ENCODE measurements at places on chromosomes 16 and 17.

DNA sequence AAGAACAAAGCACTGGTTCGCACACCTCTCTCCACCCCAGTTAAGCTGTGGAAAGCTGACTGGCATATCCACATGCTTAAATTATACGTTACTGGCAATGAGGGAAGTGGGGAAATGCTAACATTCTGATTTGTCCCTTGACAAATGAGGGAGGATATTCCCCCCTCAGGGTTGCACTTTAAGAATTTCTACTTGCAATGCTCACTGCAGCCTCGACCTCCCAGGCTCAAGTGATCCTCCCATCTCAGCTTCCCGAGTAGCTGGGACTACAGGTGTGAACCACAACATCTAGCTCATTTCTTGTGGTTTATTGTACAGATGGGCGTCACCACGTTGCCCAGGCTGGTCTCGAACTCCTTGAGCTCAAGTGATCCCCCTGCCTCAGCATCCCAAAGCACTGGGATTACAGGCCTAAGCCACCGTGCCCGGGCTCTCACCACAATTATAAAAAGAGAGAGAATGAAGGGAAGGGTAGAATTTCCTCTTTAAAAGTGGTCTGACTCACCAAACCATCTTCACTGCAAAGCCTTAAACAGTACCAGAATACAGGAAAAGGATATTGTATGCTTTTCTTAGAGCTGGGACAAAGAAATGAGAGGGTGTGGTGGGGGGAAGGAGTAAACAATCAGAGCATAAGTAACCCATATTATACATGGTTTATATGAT is 38.9 kb downstream of the KANSL1 start:
- no peak for DNase-seq

- DNase-seq: no peak
Observed at GRCh38 chr16:66717776-66718175, 21.2 kb upstream of the CMTM4 start.

DNA sequence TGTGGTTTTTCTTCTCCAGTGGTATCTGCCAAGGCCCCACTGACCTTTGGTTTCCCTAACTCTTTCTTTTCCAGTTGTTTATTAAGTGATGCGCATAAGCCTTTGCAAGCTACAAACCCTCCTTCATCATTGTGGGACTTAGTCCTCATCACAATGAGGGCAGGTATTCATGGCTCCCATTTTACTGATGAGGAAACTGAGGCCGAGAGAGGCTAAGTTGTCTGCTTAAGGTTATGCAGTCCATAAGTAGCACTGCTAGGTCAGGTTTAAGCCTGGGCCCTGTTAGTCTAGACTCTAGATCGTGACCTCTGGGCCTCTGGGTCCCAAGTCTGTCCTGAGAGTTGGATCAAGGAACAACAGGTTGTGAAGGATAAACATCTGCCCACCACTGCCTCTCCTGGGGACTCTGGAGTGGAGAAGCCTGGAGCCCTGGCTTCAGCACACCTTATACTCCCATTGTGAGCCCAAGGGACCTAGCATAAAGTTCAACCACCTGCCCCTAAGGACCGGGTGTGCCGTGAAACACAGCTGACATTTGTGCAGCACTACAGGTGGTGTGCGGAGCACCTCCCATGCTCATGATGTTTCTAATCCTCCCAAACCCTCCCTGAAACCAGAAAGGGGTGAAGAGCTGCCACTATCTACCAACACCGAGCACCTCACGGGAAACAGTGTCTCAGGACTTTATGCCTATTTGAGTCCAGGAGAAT is 5.2 kb upstream of the KCNH6 start:
- no peak for DNase-seq

GRCh38 chr17:18230288-18231141 is 5.1 kb downstream of the LLGL1 start:
- no peak for DNase-seq

GRCh38 chr17:3007651-3008121 is 55.7 kb downstream of the OR1D5 start:
- no peak for DNase-seq

- no peak for DNase-seq
Observed at GRCh38 chr17:80358861-80359260, 56.1 kb upstream of the ENDOV start.

DNA sequence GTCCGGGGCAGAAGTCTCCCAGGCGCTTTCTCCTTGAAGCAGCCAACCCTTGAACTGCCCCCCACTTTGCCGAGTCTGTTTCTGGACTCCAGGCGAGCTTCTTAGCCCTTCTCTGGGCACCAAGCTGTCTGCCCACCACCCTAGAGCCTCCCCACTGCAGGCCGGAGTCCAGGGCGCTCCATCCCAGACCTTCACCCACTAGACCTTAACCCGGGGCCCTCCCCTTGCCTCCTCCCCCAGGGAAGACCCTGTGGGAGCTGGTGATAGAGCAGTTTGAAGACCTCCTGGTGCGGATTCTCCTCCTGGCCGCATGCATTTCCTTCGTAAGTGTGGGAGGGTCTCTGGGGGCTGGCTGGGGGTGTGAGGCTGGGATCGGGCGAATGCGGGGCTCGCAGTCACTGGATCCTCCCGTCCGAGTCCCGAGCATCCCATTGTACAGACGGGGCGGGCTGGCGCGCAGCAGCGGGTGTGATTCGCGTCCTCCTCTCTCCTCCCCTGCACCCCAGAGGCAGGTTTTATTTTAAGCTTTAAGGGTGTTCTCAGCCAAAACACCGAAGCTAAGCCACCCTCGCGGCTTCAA is 1.1 kb downstream of the ATP2A1 start:
- no peak for DNase-seq

DNA sequence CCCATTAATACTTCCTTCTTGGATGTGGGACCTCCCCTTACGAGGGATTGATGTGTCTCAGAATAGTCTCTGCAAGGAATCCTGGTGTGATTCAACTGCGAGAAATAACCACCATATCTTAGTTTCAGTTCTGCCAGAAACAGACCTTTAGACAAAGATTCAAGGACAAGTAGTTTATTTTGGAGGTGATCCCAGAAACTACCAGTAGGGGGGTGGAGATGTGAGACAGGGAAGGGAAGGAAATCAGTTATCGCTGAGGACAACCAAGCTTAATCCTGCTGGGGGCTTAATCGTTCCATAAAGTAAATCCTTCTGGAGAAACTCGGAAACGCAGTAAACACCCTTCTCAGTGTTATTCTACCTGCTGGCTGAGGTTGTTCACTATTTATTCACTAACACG is 5.0 kb upstream of the SDR42E1 start:
- DNase-seq: no peak

DNA sequence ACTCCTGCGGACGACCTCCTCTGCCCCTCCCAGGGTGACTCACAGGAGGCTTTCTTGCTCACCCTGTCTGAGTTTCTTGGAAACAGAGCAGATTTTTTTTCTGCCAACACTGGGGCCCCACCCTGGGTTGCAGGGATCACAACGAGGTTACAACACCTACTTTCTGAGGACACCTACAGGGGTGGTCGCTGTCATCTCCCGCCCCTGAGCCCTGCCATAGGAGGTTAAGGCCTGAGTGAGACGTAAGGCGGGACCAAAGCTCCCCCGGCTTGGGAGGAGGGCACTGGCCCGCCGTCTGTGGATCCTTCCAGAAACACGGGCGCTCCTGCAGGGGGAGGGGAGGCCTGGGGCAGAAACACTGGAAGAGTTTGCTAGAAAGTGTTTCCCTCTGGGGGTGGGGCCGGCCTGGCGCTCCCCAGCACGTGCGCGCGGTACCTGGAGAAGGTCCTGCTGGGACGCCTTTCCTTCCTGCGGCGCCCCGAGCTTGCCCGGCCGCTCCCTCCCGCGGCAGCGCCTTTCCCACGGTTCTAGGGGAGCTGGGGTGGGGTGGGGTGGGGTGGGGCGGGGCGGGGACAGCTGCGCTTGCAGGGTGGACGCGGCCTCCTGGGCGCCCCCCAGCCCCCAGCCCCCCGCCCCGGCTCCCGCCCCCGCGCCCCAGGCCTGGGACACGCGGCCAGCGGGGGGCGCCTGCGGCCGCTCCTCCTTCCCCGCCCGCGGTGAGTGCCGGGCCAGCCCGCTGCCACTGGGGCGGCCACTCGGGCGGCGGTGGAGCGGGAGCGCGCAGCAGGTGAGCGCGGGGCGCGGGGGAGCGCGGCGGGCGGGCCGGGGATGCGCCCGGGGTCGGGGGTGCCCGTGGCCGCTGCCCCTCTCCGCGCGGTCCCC is 20.7 kb upstream of the ADCY7 start:
- no peak for DNase-seq

DNA sequence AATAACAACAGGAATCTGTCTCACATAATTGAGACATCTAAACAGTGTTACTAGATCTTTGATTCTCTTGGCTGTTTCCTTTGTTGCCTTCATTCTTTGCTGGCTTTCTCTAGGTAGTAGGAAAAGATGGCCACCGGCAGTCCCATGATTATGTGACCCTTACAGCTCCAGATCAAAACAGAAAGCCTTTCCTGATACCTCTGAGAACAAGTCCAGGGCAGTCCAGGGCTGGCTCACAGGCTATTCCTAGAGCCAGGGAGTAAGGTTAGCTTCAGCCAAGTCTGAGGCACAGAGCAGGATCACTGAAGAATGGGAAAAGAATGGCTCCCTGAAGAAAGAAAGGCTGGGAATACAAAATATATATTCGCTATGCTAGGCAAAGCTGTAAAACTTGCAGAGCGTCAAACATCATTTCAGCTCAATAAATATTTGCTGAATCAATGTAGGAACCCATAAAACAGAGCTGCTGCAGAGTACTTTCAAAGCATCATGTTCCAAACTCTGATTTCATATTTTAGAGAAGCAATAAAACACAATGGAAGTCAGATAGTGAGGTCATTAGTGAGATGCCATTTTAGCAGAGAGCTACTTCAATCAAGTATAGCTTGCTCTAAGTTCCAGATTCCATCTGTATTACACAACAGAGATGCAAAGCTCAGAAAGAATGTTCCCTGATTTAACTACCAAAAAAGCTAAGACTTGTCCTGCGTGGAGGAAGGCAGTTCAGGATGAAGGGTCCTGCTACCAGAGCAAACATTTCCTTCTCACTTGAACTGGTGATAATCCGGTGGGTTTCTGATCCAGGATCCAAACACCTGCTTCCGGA is 23.4 kb downstream of the ADAT1 start:
- no peak for DNase-seq

DNA sequence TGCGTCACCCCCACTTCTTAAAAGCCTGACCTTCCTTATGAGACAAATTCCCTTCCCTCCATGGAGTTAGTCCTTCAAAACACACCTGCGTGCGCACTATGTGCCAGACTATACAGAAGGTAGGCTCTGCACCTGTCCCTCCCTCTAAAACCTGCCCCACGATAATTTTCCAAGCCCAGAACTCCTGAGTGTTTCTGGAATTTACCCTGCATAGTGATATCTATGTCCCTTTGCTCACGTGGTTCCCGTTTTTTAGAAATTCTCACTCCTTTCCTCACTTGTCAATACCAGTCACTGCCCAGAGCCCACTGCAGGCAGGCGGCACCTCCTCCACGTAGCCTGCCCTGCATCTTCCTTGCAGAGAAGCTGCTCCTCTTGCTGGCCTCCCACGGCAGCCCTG is 82.2 kb downstream of the SLC6A2 start:
- DNase-seq: no peak

DNA sequence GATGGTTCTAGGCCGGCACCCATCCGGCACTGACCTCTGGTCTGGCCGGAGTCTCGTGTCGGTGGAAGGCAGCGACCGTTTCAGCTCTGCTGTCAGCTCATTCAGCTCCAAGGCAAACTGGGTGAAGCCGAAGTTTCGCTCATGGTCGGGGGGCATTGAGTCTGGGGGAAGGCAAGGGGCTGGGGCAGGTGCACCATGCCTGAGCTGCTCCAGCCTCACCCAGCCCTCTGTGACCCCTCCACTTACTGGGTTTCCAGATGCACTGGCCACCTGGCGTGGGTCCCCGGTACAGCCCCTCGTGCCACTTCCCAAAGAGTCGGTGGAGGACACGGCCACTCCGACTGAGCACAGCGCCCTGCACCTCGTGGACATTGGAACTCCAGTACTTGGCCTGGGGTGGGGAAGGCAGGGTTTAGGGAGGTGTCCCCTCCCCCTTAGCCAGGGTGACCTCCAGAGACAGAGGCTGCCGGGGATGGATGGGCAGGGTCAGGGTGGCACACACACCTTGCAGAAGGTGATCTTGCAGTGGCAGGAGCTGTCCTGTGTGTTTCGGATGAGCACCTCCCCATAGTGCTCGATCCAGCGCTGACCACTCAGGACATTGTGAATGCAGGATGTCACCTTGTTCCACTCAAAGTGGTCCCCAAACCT is 12.6 kb downstream of the OSBPL7 start:
- no peak for DNase-seq

GRCh38 chr16:60811051-60811608 is 1225.1 kb downstream of the CDH8 start:
- DNase-seq: no peak

- no peak for DNase-seq
Observed at GRCh38 chr17:79971651-79972050, 64.0 kb downstream of the TBC1D16 start.

- no peak for DNase-seq
Observed at GRCh38 chr16:53433509-53433908, 762 bp upstream of the RBL2 start.

DNA sequence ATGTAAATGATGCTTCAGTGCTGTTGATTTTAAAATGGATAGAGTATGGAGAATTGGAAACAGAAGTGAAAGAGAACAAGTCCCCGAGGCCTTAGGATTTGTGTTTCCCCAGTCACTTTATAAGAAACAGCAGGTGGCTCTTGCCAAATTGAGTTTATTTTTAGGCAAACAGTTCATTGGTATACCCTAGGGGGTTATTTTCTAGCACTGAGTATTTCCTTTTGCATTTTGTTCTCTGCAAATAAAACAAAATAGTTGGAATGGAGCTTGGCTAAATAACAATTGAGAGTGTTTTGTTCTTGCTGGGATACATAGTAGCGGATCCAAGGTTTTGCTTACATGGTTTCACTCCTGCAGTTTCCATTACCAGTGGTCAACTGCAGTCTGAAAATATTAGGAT is 591.1 kb upstream of the C16orf82 start:
- DNase-seq: no peak

GRCh38 chr16:10405386-10405939 is 19.6 kb downstream of the ATF7IP2 start:
- DNase-seq: no peak

- DNase-seq: no peak
Observed at GRCh38 chr17:79833110-79833450, 6.2 kb downstream of the CBX4 start.

DNA sequence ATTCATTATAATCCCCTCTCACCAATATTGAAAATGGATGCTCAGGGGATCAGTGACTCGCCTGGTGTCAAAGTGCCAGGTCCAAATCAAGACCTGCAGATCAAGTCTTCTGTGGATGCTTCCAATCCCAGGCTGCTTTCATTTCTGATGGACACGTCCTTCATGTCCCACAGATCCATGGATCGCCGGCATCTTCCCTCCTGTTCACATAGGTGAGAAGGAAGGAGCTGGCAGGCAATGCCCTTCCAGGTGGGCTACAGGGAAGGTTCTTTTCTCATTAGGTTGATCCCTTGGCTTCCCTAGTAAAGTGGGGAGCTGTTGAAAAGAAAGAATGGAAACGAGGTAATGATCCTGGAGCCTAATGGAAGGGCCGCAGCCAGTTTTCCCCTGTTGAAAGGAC is 159.7 kb upstream of the RPH3AL start:
- DNase-seq: no peak
